Stimulated activated memory B cell treated with anti-CD40 and anti-IgM and Interleukin-4, amounts not matched to agents 10 μg/mL and 1 μg/mL and 100 μg/mL, for 72 hours (primary cell): ENCODE measurements at places on chromosomes 3 and 15.

GRCh38 chr3:155363690-155364070, 70.2 kb upstream of the STRIT1 start:
- ATAC-seq: no peak

GRCh38 chr15:90211440-90212143, 10.5 kb downstream of the SEMA4B start:
- ATAC-seq: peak; percentile 17

DNA sequence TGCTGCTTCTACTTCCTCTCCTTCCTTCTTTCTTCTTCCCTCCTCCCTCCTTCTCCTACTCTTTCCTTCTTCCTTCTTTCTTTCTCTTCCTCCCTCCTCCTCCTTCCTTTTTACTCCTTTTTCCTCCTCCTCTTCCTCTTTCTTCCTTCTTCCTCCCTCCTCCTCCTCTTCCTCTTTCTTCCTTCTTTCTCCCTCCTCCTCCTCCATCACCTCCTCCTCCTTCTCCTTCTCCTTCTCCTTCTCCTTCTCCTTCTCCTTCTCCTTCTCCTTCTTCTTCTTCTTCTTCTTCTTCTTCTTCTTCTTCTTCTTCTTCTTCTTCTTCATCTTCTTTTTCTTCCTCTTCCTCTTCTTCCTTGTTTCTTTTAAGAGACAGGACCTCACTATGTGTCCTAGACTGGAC, 224.0 kb downstream of the NR2F2 start:
- no peak for ATAC-seq

- ATAC-seq: no peak
Measured at GRCh38 chr3:50275141-50275995, 3.5 kb upstream of the LSMEM2 start.

DNA sequence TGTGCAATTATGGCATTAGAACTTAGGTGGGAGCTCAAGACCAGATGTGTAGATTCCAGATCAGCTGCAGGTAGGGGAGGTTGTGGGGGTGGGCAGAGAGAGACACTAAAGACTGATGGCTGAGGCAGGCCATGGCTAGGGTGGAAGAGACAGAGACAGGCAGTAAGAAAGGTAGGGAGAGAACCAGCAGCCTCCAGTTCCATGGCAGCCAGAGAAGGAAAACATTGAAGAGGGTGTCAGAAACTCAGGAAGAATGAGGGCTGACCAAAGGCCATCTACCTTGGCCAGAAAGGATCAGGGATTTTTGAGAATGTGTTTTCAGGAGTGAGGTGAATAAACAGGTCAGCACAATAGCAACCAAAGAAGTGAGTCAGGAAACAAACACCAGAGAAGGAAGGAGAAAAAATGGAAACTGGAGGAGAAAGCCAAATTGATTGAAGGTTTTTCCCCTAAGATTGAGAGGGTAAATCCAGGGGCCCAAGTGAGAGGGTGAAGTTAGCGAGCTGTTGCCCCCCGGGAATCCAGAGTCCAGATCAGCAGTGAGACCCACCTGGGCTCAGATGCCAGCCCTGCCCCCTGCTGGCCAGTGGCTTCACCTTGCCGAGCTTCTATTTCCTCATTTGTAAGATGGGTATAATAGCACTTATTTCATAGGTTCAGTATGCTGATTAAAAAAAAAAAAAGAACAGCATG, 41.0 kb downstream of the ABHD2 start:
- ATAC-seq: peak; percentile 51

DNA sequence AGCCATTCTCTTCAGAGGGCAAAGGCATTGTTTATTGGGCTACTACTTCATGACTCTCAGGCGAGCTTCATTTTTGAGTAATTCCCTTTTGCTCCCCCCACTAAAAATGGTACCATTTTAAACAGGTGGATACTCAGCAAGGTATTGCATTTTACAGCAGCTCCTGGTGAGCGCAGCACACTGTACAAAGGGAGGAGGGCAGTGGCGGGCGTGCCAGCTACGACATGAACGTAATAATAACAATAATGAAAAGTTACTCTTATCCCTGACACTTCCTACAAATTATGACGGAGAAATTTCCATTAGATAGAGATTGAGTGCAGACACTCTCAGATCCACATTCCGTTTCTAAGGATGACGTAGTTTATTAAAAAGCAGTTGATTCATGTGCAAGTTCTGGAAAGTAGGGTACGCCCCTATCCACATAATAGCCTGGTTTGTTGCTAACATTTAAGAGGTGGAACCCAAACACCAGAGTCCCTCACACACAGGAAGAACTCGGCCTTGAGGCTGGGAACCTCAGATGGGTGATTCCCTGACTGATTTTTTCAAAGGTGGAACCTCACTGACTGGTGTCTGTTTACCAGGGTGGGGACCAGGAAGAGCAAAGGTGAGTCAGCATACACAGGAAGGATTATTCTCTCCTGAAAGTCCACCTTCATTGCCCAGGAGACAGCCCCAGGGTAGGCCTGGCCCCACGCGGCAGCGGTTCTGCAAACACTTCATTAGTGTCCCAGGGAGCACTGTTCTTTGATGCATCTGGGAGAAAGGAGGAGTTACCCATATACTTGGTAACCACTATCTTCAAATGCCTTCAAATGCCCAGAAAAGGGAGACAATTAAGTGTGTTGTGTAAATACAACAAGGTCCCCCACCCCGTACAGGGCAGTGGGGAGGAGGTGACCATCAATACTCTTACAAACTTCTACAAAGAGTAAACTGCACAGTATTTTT, 69.9 kb downstream of the LDHAL6B start:
- ATAC-seq: no peak

- no peak for ATAC-seq
Measured at GRCh38 chr3:85627932-85628331, 669.1 kb downstream of the CADM2 start.

DNA sequence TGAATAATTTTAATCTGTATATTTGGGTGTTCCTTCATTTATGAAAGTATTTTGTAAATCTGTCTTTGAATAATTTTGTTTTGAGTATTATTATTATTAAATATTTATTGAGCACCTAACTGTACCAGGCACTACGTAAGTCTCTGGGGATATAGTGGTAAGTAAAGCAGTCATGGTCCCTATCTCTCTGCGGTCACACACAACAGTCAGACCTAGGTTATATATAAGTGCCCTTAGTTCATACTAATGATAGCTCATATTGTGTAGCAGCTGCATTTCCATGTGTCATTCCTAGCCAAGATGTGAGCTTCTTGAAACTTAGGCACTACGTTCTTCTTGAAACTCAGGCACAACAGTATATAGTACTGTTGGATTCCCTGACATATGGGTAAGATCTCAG, 12.4 kb downstream of the NKTR start:
- peak; percentile 81 for ATAC-seq

DNA sequence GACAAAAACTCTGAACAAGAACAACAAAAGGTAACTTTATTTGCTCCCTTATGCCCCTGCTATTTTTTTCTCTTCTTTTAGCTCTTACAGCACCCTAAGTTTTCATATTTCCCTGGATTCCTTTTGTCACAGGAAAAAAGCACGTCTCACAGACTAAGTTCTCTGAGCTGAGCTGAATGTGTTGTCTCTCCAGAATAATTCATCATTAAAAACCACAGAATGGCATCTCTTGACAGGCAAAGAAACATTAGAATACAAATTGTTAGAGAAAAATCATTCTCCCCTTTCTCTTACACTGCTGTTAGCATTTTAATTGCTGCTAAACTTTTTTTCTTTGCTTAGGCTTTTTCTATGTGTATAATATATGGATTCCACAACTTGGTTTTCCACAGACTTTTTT, 48.7 kb upstream of the SECISBP2L start:
- no peak for ATAC-seq

- no peak for ATAC-seq
Measured at GRCh38 chr3:31529421-31529820, 3.3 kb upstream of the STT3B start.

DNA sequence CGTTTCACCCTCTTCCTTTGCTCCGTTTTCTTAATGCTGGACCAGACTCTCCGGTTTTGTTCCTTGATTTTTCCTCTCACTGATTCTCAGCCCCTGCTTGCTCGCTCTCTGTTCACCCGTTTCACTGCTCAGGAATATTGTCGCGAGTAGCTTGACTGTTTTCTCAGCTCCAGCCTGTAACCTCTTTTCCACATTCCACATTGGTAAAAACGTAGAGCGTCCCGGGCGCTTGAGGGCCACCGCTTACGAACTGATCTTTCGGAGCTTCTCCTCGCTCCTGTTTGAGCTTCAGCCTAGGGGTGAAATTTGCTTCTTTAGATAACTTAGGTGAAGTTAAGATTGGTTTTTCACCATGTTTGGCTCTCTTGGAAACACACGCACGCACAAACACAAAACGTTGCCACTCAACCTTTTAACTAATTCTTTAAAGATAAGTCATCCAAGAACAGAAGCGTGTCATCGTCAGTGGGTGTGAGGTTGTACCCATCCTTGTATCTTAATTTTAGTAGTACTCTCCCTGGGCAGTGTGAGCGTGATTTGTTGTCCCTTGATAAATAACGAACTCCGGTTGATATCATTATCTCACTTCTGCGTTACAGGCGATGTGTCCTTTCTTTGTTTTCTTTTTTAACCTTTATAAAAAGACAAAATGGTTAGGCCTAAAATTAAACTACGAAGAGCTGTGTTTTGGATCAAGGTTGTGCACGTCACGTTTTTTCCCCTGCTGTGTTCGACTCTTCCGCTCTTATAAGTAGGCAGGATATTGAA, 1.0 kb downstream of the PAK2 start:
- no peak for ATAC-seq

DNA sequence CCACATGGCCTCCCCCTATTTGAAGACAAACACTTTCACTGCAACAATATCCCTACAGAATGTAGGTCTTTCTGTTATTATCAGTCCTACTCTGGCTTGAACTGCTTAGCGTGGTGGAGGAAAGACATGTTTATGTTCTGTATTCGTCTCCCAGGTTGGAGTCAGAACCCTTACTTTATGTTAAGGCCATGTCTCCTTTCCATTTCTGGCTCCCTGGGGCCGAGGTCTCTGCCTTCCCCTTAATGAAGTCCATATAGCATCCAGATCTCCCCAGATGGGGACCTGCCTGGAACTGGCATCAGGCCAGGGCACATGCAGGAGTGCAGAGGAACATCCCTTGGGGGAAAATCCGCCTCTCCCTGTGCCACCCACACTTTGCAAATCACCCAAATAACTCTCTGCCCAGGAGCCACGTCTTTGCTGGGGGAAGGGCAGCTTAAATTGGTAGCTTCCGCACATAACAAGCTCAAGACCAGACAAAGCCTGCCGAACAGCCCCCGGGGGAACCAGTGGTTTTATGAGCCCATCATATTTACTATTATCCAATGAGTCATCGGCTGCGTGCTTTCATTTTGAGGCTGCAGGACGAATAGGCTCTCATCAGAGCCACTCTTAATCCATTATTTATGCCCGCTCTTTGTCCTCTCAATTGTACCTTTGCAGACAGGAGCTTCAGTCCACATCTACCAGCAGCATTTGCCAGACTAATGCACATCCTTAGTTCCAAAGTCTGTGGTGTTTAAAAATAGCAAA, 237.0 kb downstream of the UACA start:
- peak; percentile 85 for ATAC-seq

GRCh38 chr15:43390723-43391122, 19.8 kb downstream of the TUBGCP4 start:
- ATAC-seq: no peak

- ATAC-seq: peak; percentile 42
Measured at GRCh38 chr3:57756528-57757401, 656 bp downstream of the SLMAP start.

- ATAC-seq: no peak
Measured at GRCh38 chr3:62084558-62084957, 288.8 kb downstream of the FEZF2 start.

DNA sequence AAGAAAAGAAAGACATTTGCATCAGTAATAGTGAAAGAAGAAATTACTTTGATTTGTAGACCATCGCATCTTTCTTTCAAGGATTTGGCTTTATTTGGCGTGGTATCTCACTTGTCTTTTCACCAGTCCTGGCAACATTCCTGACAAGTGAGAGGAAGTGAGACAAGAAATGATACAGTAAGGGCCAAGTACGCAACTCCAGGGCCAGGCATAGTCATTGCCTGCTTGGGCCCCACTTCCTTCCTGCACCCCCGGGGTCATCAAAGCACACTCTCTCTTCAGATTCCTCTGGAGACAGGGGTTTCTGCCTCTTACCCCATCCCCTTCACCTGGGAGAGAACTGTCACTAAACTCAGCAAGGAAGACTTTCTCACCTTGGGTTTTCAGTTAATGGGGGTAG, 55.1 kb downstream of the CD47 start:
- ATAC-seq: no peak
